NCI-H2029 treated with DMSO at 0.1 percent for 48 hours (cell line): ENCODE measurements at places on chromosomes 3 and 15.

DNA sequence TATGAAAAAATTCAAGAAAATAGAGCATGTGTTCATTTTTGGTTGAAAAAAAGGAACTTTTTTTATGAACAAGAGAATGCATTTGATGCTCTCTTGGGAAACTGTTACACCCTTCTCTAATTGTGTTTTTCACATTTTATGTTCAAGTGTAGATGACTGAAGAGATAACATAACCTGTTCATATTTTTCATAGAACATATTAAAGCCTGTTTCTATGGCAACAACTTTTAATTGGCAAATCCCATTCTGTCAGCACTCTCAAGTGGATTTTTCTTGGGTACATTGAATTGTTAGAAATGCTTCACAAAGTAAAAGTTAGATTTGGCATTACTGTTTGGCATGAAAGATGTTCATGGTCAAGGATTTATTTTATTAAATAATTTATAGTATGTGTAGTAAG, 117.5 kb downstream of the MBNL1 start:
- DNase-seq: no peak

DNA sequence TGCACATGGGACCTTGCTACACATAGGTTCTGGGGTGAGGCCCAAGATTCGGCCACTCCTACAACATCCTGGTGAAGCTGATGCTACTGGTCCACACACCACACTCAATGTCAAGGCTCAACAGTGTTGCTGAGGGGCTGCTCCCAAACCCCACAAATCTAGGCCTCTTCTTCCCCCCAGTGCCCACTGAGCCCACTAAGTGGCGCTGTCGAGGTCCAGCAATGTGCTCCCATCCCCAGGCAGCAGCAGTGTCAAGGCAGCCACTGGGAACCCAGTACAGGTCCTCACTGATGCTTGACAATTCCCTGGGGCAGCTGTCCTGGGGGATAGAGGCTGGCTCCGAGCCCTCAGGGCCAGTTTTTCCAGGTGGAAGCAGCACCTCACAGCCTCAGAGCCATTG, 21.5 kb downstream of the SCN5A start:
- no peak for DNase-seq

GRCh38 chr15:77021803-77022381, 27.0 kb downstream of the PSTPIP1 start:
- no peak for DNase-seq

GRCh38 chr3:186946756-186947375, 16.5 kb downstream of the ST6GAL1 start:
- DNase-seq: no peak

GRCh38 chr15:28895146-28895545, 9.4 kb downstream of the APBA2 start:
- no peak for DNase-seq

DNA sequence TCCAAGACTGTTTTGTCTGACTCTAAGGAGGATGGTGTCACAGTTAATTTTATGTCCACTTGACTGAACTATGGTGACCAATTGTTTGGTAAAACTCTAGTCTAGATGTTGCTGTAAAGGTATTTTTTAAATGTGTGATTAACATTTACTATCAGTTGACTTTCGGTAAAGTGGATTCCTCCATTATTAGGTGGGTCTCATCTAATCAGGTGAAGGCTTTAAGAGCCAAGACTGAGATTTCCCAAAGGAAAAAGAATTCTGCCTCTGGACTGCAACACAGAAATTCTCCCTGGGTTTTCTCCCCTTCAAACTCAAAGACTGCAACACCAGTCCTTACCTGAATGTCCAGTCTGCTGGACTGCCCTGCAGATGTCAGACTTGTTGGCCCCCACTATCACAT, 118.9 kb downstream of the OXNAD1 start:
- no peak for DNase-seq

DNA sequence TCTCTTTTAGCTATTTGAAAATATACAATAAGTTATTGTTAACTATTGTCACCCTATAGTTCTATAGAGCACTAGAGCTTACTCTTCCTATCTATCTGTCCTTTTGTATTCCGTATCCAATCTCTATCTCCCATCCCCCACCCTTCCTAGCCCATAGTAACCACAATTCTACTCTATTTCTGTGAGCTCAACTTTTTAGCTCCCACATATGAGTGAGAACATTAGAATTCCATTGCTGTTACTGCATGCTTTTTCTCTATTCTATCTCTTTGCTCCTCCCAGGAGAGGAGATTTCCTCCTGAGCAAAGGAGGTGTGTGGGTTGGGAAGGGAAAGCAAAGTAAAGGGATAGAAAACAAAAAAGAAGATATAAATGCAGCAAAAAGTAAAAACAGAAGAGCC, 105.6 kb upstream of the SLC4A7 start:
- no peak for DNase-seq

GRCh38 chr15:52672661-52673060, 6.5 kb downstream of the ATOSA start:
- no peak for DNase-seq

- DNase-seq: no peak
Measured at GRCh38 chr15:70559265-70560239, 203.8 kb downstream of the UACA start.

DNA sequence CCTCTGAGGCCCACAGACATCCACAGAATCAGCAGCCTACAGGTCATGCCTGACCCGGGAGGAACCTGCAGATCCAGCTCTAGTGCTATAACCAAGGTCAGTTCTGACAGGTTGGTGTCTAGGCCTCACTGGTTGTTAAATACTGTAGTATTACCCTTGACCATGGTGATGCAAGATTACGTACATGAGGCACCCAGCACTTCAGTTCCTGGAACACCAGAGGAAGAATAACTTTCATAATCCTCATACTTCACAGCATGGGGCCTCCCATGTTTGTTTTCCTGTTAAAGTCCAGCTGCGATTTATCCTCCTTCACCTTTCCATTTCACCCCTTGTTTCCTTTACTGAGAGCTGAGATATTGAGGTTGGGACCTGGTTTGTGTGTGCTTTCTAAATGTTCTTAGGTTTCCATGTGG, 34.4 kb upstream of the GLCE start:
- no peak for DNase-seq

GRCh38 chr3:54891540-54891897, 36.3 kb downstream of the LRTM1 start:
- peak; percentile 6 for DNase-seq

- DNase-seq: peak; percentile 25
Measured at GRCh38 chr3:58491506-58492402, at the start of gene KCTD6. Gene KCTD6, plus strand, starts transcription at chr3:58492096. Its CDS starts 6,660 bp downstream, at chr3:58498756.

DNA sequence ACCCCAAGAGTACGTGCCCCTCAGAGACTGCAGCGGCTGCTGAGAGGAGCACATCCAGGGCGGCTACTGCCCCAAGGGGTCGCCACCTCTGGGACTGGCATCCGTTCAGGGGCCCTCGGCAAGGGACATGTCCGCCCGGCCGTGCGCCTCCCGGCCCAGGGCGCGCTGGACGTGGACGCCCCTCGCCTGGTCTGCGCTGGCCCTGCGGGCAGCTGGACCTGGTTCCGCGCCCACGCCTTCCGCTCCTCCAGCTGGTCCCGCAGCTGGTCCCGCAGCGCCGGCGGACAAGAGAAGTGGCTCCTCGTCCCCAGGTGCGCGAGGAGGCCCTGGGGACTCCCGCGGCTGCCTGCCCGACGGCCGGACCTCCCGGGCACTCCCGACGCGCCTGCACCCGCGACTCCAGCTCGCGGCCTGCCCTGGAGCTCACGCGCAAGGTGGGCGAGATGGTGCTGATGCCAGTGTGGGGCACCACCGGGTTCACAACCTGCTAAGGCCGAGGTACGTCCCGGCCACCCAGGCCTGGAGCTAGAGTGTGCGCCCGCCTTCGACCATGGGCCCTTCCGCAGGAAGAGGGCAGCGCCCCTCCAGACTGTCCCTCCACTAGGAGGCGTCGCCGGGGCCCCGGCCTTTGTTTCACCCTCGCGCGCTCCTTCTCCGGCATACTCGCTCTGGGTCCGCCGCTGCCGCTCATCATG, 14.4 kb upstream of the GP9 start:
- DNase-seq: no peak

- no peak for DNase-seq
Measured at GRCh38 chr3:36813305-36813704, 49.0 kb upstream of the DCLK3 start.

- DNase-seq: no peak
Measured at GRCh38 chr3:27462228-27462627, 22.0 kb downstream of the SLC4A7 start.

DNA sequence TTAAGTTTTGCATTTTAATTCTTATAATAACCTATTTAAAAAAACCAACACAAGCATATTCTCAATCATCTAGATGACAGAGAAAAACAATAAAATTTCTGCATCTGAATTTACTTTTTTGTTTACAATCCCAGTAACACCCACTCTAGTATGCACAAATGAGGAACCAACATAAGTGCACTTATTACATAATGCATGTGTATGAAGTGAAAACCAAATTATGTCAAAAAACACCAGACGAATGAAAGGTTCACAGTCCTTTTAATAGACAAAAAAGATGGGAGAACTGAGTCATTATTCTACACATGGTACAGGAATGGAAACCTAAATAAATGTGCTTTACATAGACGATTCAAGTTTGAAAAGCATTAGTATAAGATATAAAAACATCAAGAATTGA, 91.7 kb downstream of the NR1I2 start:
- DNase-seq: no peak

GRCh38 chr3:129530251-129530791, 1.9 kb downstream of the RHO start:
- no peak for DNase-seq

GRCh38 chr3:8488877-8489276, 12.7 kb upstream of the LMCD1 start:
- DNase-seq: no peak

GRCh38 chr15:90871716-90872485, 3.5 kb downstream of the FURIN start:
- DNase-seq: no peak

- DNase-seq: no peak
Measured at GRCh38 chr3:30988769-30989168, 94.3 kb upstream of the GADL1 start.

DNA sequence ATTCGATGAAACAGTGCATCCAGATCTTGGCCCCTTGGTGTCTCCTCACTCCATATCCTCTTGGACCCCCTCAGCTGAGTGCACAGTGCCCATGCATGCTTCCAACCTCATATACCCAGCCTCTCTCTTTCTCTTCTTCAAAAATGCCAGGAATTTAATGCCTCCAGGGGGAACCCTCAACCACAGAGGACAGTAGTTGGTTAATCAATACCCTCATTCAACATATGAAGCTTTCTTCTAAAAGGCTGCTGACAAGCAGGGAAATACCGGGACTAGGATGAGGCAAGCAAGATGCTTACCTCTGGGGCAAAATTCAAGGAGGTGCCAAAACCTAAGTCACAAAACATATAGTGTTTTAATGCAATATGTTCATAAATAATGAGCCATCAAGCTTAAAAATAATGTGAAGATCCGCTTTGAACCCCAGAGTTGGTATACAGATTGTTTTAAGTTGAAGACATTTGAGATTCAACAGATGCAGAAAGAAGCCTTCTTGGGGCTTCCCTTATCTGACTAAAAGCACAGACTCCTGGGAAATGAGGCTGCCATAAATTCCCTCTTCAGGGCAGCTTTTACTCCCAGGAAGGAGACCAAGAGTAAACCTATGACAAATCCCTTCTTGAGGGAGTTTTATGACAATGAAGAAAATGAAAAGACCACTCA, 48.2 kb upstream of the FHIT start:
- no peak for DNase-seq

- peak; percentile 24 for DNase-seq
Measured at GRCh38 chr3:36893137-36893557, 51.7 kb downstream of the TRANK1 start.

DNA sequence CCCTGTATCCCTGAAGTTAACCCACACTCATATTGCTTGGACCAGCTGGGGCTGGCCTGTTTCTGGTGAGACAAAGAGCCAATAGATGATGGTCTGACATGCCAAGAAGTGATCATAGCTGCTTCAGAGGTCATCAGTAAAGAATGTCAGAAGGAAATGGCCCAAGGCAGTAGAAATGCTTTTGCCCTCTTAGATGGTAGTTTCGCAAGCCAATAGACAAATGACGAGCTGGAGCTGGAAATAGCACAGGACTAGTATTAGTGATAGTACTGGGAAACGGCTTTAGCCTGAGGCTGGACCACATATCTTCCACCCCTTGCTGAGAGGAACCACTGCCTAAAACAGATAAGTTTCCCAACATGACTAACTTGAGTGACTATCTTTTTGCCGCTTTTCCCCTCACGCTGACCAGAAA, 176.1 kb upstream of the THBS1 start:
- no peak for DNase-seq

- no peak for DNase-seq
Measured at GRCh38 chr3:60528651-60529050, 722.6 kb downstream of the FHIT start.

GRCh38 chr3:49333091-49333490, 6.8 kb downstream of the USP4 start:
- DNase-seq: no peak

- peak; percentile 83 for DNase-seq
Measured at GRCh38 chr3:196666001-196666867, 26.7 kb downstream of the NRROS start.

GRCh38 chr15:70314018-70314354, 216.3 kb upstream of the TLE3 start:
- no peak for DNase-seq

- DNase-seq: no peak
Measured at GRCh38 chr3:63400246-63400860, 122.2 kb downstream of the SYNPR start.

DNA sequence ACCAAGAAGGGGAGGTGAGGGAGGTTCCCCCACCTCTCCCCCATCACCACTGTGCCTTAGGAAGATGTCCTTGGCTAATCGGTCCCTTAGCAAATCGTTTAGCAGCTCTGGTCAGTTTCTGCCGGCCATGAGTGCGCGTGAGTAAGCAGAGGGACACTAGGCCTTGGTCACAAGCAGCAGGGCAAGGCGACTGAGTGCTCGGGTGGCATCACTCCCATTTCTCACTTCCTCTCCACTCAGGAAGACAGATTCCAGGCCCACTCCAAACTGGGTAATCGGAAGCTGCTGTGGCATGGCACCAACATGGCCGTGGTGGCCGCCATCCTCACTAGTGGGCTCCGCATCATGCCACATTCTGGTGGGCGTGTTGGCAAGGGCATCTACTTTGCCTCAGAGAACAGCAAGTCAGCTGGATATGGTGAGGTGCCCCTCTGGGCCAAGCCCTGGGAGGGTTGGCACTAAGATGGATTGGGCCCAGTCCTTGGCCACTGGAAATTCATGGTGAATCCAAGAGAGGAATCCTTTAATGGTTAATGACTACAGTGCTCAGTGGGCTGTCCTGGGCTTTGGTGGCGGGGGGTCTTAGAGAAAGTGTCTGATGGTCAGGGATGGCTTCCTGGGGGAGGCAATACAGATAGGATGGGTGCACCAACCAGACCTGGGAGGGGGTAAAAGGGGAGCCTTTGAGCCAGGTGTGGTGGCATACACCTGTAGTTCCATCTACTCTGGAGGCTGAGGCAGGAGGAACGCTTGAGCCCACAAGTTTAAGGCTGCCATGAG, 4.0 kb downstream of the PARP3 start:
- DNase-seq: no peak

- no peak for DNase-seq
Measured at GRCh38 chr3:126926684-126927400, 56.1 kb upstream of the PLXNA1 start.
